ENCODE measurements at places on chromosomes 3 and 15.

- DNase-seq: no peak
These were observed 38.5 kb downstream of the PYDC2 start for GRCh38 chr3:191499307-191500080.

GRCh38 chr15:77251662-77252061 lies 168.2 kb downstream of the PEAK1 start:
- no peak for DNase-seq

DNA sequence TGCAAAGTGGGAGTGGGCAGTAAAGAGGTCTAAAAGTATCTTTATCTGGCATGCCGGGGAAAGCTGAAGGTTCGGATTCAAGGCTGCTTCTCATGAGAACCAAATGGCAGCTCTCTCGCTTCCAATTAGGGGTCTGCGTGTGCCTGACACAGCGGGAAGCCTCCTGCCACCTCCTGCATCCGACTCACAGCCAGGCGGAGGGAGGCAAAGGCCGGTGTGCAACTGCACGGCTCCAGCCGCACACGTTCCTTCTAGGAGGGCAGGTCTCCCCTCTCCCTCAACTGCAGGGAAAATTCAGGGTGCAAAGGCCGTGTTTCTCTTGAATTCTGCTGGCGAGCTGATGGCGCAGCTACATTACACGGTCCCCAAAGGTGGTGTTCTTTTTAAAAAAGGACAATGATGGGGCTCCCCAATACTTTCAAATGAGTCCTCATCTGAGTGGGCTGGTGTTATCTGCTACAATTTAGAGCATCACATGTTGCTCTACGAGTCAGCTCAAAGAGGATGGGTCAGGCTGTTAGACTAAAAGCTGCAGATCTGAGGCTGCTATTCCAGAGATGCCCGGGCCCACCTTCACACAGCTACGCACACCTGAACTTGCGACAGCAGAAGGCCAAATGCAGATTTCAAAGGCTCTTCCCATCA lies 226.6 kb downstream of the ADAMTS17 start:
- no peak for DNase-seq

DNA sequence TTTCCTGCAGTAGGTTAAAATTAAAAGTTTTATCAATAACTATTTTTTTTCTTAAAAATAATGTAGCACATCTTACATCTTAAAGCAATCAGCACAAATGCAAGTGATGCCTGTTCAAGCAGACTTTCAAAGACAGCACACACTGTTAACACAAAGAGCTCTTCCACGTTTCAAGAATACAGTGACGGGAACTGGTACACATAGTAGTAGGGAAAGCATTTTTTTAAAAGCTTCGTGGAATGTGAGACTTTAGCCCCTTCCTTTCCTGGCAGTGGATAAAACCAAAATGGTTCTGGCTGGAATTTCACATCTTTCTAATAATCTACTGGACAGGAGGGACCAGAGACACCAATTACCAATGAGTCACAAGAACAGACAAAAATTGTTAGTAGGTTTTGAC lies 33.5 kb upstream of the SLC2A2 start:
- no peak for DNase-seq

- no peak for DNase-seq
These were observed 353.0 kb upstream of the RORA start for GRCh38 chr15:61582092-61582491.

- no peak for DNase-seq
These were observed 33.7 kb downstream of the SYNM start for GRCh38 chr15:99138491-99138982.

DNA sequence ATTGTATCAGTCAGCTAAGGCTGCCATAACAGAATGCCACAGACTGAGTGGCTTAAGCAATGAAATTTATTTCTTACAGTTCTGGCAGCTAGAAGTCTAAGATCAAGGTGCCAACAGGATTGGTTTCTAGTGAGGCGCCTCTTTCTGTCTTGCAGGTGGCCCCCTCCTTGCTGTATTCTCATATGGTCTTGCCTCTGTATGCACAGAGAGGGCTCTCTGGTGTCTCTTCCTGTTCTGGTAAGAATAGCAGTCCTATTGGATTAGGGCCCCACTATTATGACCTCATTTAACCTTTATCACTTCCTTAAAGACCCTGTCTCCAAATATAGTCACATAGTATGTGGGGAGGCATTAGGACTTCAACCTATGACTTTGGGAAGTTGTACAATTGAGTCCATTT lies 253.9 kb downstream of the EDEM1 start:
- DNase-seq: no peak

GRCh38 chr3:4795905-4796304 lies 183.3 kb upstream of the BHLHE40 start:
- DNase-seq: no peak

DNA sequence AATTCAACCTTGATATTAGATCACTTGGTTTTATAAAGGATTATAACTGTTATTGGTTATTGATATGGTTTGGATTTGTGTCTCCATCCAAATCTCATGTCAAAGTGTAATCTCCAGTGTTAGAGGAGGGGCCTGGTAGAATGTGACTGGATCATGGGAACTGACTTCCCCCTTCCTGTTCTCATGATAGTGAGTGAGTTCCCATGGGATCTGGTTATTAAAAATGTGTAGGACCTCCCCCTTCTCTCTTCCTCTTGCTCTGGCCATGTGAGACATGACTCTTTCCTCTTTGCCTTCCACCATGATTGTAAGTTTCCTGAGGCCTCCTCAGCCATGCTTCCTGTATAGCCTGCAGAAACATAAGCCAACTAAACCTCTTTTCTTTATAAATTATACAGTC lies 136.0 kb upstream of the UBE2E2 start:
- no peak for DNase-seq

DNA sequence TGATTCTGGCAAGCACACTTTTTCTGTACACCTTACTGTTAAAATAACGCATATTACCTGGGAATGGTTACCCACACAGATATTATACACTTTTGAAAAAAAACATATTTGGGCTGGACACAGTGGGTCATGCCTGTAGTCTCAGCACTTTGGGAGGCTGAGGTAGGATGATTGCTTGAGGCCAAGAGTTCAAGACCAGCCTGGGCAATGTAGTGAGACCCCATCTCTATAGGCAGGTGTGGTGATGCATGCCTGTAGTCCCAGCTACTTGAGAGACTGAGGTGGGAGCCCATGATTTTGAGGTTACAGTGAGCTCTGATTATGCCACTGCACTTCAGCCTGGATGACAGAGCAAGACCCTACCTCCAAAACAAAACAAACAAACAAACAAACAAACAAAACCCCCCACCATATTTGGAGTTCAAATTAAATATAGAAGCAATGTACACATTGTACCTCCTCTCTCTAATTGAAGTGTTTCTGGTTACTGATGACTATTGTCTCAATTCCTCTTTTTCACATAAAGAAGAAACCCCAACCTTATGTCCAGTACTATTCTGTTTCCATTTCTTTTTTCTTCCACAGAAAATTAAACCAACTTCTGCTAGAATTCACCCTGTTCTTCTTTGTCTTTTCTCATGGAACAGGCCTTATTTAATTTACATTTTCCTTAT lies 152.6 kb upstream of the UMPS start:
- DNase-seq: no peak

- DNase-seq: no peak
These were observed 2.9 kb downstream of the NPAP1 start for GRCh38 chr15:24678485-24678884.

- DNase-seq: no peak
These were observed 590.7 kb upstream of the SGO1 start for GRCh38 chr3:20776692-20777091.

- no peak for DNase-seq
These were observed 627.2 kb downstream of the CADM2 start for GRCh38 chr3:85586018-85586417.

DNA sequence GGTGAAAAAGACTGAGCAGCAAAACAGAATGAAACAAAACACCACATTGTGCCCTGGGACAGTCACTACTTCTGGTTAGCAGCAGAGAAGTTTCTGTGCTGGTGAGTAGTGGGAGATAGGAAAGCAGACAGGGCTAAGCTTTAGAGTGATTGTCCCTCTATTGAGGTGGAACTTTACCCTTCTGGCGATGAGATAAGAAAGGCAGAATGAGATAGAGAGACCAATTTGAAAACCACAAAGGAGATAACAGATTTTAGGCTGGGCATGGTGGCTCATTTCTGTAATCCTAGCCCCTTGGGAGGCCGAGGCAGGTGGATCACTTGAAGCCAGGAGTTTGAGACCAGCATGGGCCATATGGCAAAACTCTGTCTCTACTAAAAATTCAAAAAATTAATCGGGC lies 208.5 kb downstream of the TBL1XR1 start:
- DNase-seq: no peak

DNA sequence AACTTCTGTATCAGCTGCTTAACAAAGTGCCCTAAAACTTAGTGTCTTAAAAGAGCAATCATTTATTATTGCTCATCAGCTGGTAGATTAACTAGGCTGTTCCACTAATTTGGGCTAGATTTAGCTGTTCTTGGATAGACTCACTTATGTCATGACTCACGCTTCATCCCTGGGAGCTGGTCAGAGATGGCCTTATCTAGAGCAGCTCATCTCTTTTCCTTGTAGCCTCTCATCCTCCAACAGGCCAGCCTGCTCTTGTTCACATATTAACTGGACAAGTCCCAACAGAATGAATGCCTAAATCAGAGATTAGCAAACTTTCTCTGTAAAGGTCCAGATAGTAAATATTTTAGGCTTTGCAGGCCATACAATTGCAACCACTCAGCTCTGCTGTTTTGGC lies 66.9 kb upstream of the PLAAT1 start:
- no peak for DNase-seq

DNA sequence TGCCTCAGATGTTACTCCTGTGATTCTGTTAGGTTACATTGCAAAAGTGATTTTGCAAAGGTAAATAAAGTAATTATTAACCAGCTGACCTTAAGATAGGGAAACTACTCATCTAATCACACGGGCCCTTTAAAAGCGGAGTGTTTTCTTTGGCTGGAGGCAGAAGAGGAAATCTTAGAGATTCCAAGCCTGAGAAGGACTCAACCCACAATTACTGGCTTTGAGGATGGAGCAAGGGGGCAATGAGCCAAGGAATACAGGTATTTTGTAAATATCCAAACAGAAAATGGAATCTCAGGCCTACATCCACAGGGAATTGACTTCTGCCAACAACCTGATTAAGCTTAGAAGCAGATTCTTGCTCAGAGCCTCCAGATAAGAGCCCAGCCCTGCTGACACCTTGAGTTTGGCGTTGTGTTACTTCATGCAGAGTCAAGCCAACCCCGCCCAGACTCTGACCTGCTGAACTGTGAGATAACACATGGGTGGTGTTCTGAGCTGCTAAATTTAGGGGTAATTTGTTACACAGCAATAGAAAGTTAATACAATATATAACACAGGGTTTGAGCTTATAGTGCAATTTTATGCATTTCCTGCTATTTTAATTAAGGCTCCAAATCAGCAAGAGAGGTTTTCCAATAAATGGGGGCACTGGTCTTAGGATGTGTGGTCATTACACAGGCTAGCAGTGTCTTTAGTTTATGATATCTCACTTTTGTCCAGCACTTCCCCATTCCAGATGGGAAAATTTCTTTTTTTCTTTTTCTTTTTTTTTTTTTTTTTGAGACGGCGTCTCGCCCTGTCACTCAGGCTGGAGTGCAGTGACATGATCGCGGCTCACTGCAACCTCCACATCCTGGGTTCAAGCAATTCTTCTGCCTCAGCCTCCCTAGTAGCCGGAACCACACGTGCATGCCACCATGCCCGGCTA lies 19.5 kb downstream of the NFKBIZ start:
- no peak for DNase-seq

DNA sequence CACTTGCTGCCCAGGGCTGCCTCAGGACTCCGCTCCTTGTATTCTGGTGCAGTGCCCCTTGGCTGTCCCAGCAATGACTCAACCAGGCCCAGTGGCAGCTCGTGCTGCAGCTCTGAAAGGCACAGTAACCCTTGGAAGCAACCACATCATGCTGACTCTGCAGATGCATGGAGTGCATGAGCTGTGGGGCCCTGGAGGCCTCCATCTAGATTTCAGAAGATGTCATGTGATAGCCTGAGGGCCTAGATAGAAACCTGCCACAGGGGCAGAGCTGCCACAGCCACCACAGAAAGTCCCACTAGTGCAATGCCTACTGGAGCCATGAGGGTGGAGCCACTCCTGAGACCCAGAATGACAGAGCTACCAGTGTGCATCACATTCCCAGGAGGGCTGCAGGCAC lies 117.1 kb upstream of the SMAD3 start:
- no peak for DNase-seq

- DNase-seq: no peak
These were observed 29.7 kb downstream of the CCDC13 start for GRCh38 chr3:42743204-42743995.

DNA sequence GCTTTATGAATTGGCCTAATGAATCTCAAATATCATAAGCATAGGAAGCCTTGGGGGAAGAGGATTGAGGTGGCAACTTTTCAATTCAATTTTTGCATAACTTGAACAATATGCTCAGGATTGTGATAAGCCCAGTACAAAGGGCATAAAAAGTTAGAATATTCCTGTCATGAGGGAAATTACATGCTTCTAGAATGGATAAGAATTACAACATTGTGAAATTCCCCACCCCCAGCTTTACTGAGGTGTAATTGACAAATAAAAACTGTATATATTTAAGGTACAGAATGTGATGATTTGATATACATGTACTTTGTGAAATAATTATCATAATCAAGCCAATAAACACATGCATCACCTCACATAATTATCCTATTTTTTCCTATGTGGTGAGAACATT lies 132.6 kb upstream of the TNIK start:
- no peak for DNase-seq

DNA sequence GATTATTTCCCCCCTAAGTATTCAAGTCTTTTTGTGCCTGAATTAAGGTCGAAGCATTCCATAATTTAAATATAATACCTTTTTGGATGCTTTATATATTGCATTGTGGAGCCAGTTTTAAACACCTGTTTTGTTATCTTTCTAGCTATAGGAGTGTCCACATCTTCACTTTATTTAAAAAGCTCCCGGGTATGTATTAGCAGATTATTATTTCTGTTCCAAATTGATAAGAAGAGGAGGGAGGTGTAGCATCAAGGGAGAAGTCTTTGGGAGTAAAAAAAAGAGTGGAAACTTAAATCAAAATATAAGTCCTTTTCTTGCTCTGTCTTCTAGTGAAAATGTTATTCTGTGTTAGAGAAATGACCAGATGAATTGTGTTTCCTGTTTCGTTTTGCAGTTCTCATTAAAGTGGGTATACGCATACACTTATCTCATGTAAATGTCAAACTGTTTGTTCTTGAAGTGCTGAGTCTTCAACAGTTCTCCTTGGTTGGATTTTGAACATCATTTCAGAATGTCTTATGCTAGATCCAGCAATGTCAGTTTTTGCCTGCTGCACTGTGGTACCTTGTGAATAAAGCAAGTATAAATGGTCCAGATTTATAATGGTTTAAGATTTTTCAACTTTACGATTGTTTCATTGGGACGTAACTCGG lies 105.8 kb downstream of the FNDC3B start:
- DNase-seq: no peak

DNA sequence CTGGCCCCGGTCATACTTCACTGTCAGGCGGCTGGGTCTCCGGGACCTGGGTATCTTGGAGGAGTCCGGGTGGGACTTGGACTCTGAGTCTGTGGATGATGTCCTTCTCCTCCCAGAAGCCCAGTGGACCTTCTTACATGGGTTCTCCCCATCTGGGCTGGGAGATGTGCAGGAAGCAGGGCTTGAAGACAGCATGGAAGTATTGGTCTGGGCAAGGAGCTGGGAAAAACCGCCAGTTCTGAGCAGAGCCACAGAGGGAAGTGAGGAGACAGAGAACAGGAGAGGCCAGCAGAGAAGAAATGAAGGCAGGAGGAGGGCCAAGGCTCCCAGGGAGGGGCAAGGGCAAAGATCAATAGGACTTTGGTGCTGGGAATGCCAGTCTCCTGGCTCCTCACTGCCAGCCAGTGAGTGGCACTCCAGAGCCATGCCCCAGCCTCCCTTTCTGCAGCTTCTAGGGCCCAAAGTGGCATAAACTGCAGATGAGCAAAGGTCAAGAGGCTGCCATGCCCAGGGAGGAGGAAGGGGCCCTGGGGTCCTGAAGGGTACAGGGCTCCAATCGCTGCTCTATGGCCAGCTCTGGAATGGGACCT lies at the start of gene PPP1R14D:
TSS of gene PPP1R14D (minus strand) at position 262 of the 590 bp plus-strand sequence. CDS start at position 195, 67 bp downstream.
- DNase-seq: no peak

Data from activated naive CD4-positive, alpha-beta T cell treated with anti-CD3 and anti-CD28 coated beads, Interleukin-2, amount 50 U/mL, for 72 hours (primary cell).